SJSA1 (cell line): ENCODE measurements at places on chromosomes 4 and X. TPM values are rescaled to one million over a fixed set of nuclear protein-coding genes. Genes with fewer than 3 reads are reported as not detected.

KLB gene
- not detected in 2 replicates for total RNA-seq

SORCS2 gene
- total RNA-seq = 0.05 TPM in 1 of 2 replicates, not detected in the other

- no peak for DNase-seq
Measured at GRCh38 chrX:17448188-17448587, 73.2 kb downstream of the NHS start.

DNA sequence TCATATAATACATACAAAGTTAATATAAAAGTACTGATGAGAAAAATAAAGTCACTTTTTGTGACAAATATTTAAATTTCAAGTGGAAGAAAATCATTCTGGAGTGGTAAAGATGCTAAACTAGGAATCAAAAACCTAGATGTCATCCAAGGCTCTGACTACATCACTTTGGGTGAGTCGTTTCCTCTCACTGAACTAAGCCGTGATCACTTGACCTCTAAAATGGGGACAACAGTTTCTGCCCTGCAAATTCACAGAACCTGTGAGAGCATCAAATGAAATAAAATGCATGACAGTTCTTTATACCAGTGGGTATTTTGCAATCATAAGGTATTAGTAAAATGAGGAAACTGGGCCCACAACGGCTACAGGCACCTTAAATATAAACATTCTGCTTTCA lies 63.8 kb downstream of the PRDM5 start:
- DNase-seq = no peak

DNA sequence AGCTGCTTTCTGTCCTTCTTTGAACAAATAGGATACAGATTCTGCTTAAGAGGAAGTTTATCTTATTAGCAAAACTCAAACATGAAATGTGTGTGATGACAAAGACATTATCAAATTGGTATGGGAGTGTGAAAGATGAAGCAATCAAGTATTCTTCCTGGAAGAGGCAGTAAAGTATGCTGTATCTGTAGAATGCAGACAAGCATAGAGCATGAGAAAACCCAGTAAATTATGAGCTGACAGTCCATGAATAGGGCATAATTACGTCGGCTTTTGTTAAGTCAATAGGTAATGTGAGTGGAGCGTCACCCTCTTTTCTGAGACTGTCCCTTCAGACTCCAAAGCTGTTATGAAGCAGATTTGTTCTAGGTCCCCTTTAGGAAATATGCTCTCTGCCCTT lies 458.6 kb upstream of the NWD2 start:
- DNase-seq = no peak

- no peak for DNase-seq
Measured at GRCh38 chr4:174538876-174539250, 16.6 kb upstream of the HPGD start.

DNA sequence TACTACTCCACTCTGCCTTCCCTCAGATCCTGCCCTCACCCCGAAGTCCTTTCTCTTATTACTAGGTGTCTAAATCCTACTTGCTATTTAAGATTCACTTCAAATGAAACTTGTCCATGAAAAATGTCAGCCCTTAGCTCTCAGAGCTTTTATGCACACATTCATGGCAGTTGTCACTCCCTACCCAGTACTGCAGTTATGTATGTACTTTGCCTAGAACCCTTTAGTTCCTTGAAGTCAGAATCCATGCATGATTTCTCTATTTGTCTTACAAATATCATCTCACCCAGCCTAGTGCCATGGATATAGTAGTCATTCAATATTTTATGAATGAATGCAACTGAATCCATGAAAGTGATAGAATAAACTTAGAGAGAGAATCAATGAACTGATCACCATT lies 3.3 kb upstream of the EPGN start:
- no peak for DNase-seq

DNA sequence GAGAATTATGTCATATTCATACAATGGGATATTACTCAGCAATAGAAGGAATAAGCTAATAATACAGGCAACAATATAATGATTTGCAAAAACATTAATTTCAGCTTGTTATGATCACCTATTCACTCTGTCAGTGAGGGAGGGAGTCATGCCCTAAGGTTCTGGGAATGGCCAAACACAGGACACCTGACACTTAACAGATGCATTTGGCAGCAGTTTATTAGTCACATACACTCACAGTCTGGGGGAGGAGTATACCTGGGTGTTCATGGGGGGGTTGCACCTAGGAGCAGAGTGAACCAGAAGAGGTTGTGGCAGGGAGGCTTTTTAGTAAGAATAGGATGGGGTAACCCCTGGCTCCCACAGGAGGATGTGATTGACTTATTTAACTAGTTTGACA lies 38.3 kb downstream of the SERPINA7 start:
- DNase-seq = no peak

DNA sequence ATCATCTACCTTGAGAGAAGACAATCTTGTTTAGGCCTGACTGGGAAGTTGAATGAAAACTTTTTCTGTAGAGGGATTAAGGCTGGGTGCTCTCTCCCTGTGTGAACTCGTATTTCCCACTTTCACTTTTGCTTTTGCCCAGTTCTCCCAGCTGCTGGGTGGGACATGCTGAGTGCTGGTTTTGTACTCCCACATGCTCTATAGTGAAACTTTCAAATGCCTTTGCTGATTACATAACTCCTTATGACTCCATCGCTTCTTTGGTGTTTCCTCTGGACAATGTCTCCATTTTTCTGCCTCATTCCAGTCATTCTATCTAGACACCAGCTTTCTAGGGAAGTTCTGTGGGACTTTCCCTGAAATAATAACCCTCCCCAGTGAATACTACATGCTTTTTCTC lies 100.5 kb downstream of the CLNK start:
- DNase-seq = no peak

DNA sequence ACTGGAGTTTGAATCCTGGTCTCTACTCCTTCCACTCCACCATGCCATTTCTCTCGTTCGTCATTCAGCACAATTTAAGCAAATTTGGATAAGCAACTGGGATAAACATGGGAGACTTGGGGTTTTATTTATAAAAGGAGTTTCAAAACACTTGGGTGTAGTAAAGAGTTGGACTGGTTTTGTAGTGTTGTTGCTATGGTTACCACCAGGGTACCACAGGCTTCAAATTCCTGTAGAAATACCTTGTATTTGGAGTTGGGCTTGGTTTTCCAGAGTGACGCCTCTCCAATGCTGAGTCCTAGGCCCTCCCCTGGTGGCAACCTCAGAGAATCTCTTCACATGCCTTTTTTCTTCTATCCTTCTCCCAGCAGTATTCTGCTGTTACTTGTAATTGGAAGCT lies 27.9 kb upstream of the PHOX2B start:
- DNase-seq = no peak

DNA sequence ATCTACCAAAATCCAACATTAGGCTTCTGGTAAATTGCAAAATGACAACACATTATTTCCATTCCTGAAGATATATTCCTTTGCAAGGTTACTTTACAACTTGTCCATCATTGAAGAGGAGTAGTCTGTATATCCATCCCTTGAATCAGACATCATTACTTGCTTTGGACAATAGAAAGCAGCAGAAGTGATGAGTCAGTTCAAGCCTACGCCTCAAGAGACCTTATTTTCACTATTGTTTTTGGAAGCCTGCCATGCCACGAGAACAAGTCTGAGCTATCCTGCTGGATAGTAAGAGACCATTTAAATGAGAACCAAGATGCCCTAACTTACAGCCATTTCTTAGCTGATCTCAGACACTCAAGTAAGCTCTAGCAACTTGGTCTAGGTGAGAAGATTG lies 246.0 kb upstream of the HHIP start:
- DNase-seq = peak; percentile 83

DNA sequence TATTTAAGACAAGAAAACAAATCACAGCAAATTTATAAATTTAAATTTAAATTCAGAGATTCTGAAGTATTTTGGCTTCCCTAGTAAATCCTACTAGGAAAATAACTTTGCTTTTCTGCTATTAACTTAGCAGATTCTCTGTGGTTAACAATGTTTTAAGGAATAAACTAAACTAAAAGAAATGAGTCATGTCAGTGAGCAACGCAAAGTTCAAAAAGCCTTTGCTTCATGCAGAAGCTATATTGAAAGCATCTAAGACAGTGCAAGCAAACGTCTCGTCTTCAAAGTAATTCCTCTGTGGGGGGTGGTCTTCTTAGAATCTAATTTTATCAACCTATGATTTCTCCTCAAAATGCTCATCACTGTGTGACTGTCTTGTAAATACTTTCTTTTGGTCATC lies 30.1 kb downstream of the GABRB1 start:
- no peak for DNase-seq

- no peak for DNase-seq
Measured at GRCh38 chrX:9345957-9346356, 118.9 kb upstream of the TBL1X start.

- DNase-seq = no peak
Measured at GRCh38 chrX:102067966-102068723, 57.3 kb upstream of the TCEAL2 start.
